ENCODE measurements at places on chromosomes 6 and 20. TPM values are rescaled to one million over a fixed set of nuclear protein-coding genes. Genes with fewer than 3 reads are reported as not detected.

HUS1B gene
- total RNA-seq, result 1.1 TPM

TRIM40 gene
- not detected for total RNA-seq

NFS1 gene
- total RNA-seq, result 22.2 TPM

HMGCLL1 gene
- total RNA-seq, result 4.3 TPM

NKX2-4 gene
- total RNA-seq, result not detected

C6orf141 gene
- 4.1 TPM for total RNA-seq
